ENCODE measurements at places on chromosomes 13 and 19.

DNA sequence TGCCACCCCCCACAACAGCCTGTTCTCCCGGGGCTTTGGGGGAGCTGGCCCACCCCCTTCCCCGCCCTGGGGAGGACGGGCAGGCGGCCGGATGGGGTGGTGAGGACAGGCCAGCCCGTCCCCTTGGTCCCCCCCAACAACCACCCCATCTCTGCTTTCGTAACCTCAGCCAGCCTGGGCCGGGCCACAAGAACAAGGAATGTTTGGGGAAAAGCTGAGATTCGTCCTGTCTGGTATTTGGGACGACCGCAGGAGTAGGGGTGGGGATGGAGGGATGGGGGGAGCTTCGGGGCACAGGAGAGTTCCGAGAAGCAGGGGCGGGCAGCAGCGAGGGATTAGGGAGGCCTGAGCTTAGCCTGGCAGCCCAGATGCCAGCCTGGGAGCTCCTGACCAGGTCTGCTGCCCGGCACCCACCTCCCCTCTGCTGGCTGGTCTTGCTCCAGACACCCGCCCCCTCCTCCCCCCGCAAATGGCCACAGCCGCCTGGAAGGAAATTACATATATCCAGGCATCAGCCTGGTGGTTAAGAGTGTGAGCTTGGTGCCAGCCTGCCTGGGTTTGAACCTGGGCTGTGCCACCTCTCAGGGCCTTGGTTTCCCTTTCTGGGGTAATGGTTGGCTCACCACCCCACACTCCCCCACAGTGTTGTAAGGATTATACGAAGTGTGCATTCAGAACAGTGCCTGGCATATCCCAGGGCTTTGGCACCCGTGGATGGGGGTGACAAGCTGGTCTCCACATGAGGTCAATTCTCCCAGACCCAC lies at the start of gene PODNL1:
Gene PODNL1, minus strand, starts transcription at position 117 of the 764 bp plus-strand sequence. CDS start 236 bp downstream, outside the sequence.
- DNase-seq, result no peak

- peak; percentile 72 for DNase-seq
Measured at GRCh38 chr19:661427-662196, 1.4 kb downstream of the RNF126 start.

DNA sequence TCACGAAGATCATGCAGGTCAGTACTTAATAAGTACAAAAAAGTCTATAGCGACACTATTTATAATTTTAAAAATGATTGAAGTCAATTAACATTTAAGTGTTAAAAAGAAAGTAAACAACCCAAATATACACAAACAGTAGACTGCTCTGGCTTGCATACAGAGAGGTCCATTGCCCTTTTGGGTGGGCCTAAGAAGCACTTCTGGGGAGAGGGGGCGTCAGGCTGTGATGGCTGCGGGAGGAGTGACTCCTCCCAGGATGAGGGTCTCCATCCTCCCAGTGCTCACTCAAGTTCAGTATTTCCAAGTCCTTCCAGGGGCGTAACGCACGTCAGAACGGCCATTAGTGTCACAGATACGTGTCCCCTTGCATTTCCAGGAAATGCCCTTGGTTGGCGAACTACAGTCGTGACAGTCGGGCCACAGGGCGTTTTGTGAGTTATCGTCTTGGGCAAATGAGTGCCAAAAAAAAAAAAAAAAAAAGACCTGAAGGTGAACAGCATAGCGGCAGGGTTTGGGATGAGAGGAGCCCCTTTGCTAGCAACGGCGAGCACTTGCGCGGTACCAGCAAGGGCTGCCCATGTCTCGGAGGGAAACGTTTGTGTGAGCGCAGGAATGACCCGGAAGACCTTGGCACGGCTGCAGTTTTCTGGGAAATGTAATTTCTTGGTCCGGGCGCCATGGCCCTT lies at the start of gene SCGB2B2:
Gene SCGB2B2, minus strand, starts transcription at position 463 of the 689 bp plus-strand sequence. CDS start 82,596 bp downstream, outside the sequence.
- DNase-seq, result peak; percentile 65

DNA sequence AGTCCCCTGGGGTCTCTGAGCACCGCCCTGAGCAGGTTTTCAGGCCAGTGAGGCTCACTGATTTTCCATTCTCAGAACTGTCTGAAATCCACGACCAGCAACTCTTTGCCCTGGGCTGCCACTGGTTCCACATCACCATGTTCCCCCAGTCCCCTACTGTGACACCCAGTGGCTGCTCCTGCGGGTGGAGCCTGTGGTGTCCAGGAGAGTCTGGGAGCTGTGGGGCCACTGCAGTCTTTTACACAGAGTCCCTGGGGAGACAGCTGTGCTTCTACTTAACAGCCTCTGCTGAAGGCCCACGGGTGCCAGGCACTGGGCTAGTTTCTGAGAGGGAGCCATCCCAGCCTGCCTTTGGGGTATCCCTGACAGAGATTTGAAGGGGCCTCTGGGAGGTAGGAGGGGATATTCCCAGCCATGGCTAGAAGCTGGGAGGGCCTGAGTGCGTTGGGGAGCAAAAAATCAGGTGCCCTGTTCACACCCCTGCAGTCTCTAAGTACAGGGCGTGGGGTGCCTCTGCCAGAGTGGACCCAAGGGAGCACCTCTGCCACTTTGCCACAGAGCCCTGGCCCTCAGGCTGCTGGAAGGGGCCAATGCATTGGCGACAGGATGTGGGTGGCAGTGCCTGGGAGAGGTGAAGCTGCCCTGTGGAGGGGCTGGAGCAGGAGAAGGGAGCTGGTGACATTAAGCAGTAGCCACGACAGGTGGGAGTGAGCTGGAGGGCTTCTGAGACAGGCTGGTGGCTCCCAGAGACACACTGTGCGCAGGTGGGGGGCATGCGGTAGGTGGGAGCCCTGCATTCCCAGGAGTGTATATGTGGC lies 200.2 kb upstream of the ZNF536 start:
- DNase-seq, result no peak

- DNase-seq, result no peak
Measured at GRCh38 chr13:45064889-45065288, 55.4 kb upstream of the GTF2F2 start.

DNA sequence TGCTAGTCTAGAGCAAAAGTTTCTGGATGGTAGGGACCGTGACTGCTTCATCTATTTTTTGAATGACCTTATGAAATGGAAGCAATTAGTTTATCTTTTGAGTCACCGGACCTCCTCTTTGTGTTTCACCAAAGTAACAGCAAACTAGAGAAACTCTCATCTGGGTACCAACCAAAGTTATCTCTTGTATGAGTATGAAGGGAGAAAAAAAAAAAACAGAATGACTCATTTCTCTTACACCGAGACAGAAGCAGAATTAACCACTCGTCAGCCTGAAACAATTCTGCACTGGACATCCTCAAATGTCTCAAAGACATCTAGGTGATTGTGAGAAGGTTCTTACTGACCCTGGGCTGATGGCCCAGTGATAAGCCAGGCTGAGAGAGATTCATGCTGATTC lies 18.3 kb downstream of the ZNF100 start:
- DNase-seq, result no peak

DNA sequence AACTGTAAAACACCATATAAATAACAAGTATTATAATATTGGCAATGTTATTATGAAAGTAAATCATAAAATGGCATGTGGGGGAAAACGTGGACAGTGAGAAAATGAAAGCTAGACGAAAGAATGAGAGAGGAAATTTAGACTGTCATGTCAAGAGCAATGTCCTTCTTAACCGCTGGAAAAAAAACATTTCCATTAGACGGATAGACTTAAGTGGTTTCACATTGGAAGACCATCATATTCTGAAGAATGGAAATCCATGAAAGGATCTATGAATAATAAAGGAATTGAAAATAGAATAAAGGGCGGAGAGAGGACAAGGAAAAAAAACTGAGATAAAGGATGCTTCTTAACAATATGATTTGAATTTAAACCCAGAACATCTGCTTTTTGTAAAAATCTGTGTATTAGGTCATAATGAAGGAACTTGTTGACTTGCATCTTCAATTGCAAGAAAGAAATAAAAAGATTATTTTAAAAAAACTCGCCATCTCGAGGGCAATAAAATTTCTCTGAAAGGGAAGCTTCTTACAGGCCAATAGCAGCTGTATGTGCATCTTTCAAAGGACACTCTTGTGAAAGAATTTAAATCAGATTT lies 90.6 kb downstream of the SPRY2 start:
- DNase-seq, result no peak

DNA sequence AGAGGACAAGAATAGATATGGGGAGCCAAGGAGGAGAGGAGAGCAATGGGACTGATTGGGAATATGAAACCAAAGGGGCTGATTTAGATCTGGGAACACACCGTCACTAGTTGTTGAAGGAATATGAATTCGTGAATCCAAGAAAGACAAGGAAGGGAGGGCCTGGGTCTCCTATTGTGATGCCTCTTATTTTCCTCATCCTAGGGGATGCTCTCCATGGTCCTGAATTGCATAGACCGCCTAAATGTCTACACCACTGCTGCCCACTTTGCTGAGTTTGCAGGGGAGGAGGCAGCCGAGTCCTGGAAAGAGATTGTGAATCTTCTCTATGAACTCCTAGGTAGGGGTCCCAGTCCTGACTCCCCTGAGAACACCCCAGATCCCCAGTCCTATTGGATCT lies 21.5 kb downstream of the RYR1 start:
- DNase-seq, result no peak

DNA sequence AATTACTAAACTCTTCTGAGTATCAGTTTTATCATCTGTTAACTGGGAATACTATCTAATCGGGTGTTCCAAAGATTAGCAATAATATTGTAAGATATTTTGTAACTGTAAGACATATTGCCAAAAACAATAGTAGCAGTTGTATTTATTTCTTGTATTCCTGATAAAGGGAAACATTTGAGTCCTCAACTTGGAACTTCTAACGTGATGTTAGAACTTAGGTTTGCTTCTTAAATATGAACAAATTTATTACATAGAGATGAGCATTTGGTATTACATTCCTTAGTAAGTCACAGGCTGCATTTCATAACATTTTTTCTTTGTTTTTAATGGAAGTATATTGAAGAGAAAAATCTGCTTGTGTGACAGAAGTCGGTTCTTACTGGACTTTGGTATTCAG lies 225.3 kb downstream of the NALCN start:
- no peak for DNase-seq

GRCh38 chr13:50766013-50766412 lies 77.5 kb downstream of the DLEU7 start:
- DNase-seq, result no peak

DNA sequence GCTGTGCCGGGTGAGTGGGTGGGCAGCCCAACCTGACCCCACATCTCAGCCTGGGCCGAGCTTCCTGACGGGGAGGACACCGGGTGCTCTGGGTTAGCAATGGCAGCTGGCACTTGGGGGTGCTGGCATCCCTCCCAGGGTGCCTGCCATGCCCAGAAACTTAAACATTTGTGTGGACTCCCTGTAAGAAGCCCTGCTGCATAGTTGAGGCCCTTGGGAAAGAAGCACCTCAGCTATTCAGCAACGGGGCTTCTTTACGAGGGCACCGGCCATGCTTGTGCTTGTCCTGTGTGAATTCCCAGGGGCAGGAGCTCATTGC lies 33.8 kb upstream of the MEDAG start:
- no peak for DNase-seq

GRCh38 chr19:6267552-6268381 lies 12.0 kb downstream of the MLLT1 start:
- no peak for DNase-seq

DNA sequence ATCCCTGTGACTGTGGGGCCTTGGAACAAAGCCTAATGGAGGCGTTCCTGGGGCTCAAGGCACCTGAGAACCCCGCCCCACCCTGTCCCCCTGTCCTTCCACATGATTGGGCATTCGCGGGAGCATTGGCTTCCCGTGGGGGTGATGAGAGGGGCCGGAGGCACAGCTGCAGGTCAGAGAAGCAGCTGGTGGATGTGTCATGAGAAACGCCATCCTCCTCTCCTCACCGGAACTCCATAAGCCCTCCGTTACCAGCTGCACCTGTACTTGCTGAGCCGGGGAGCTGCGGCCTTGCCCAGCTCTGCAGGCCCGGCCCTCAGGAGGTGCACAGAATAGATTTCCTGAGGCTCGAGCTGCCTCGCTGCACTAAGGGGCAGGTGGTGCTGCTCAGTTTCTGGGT lies 42.0 kb downstream of the CAPN12 start:
- DNase-seq, result no peak

DNA sequence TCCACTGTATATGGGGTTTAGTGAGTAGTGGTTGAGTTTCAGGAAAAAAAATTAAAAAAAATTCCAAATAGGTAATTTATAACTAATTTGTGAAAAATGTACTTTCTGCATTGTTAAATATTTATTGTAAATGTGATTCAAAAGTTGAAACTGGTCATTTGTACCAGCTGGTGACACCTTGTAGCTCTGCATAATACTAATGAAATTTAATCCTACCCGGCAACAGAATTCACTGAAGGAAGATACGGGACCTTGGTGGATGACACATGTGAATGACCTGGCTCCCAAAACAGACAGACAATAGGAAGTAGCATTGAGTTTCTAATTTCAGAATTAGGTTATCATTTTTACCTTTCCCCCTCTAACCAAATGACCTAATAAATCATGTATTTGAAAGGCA lies 73.8 kb downstream of the SLITRK6 start:
- DNase-seq, result no peak

DNA sequence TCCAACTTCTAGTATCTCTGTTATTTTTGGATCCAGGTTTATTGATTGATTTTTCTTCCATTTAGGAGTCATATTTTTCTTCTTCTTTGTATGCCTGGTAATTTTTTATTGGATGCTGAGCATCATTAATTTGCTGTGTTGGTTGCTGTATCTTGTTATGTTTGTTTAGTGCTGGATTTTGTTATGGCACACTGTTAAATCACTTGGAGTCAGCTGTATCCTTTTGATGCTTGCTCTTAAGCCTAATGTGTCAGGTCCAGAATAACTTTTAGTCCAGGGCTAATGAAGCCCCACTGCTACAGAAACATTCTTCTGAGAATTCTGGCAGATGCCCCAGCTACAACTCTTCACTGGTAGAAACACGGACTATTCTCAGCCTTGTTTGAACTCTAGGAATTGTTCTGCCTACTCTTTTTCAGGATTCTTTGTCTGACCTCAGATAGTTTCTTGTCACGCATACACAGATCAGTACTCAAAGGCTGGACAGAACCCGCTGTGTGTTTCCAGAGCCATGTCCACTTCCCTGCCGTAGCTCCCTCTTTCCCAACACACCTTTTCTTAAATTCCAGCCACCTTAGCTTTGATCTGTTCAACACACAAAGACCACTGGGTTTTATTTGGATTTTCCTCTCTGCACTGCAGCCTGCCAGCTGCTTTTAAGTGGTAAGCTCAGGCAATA lies 137.1 kb upstream of the WASF3 start:
- no peak for DNase-seq

GRCh38 chr13:77833331-77833863 lies 85.2 kb downstream of the EDNRB start:
- DNase-seq, result no peak

DNA sequence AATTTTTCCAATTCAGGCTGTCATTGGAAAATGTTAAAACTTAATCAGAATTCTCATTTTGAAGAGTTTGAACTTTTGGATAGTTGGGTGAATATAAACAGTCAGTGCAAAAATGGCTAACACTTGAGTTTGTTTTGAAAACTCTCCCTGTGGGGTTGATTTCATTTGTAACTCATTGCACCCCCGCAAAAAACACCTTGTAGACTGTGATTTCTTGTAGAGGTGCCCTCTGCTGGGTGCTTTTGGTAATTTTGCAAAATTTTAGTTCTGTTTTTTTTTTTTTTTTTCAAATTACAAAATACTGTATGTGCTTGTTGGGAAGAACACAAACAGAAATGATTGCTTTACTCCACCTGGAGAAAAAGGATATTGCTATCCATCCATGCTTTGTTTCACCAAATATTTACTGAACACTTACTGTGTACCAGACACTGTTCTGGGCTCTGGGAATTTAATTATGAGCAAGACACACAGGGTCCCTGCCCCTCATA lies 28.2 kb upstream of the GPI start:
- DNase-seq, result no peak
